Type B pancreatic cell (in vitro differentiated cells): ENCODE measurements at places on chromosomes 2 and 18.
A peak's percentile ranks its signal among the peaks of the same experiment; 100 is the strongest.

GRCh38 chr2:79191081-79191480 is 31.5 kb upstream of the REG3A start:
- DNase-seq: no peak

GRCh38 chr2:234931371-234931770 is 20.4 kb upstream of the SH3BP4 start:
- no peak for DNase-seq

GRCh38 chr2:74152954-74153353 is 5.2 kb upstream of the BOLA3 start:
- DNase-seq: no peak

GRCh38 chr2:172427990-172428831 is 825 bp downstream of the ITGA6 start:
- DNase-seq: peak; percentile 70

GRCh38 chr18:34818064-34818463 is 108.0 kb downstream of the DTNA start:
- DNase-seq: no peak

DNA sequence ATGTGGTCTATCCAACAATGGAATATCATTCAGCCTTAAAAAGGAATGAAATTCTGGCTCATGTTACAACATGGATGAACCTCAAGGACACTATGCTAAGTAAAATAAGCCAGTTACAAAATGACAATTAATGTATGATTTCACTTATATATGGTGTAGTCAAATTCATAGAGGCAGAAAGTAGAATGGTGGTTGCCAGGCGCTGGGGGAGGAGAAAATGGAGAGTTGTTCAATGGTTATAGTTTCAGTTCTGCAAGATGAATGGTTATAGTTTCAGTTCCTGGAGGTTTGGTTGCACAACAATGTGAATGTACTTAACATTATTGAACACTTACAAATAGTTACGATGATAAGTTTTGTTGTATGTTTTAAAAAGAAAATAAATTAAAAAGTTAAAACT is 79.2 kb upstream of the IL1R2 start:
- DNase-seq: no peak

- no peak for DNase-seq
Measured at GRCh38 chr2:241974851-241975592, 105.5 kb downstream of the RTP5 start.

DNA sequence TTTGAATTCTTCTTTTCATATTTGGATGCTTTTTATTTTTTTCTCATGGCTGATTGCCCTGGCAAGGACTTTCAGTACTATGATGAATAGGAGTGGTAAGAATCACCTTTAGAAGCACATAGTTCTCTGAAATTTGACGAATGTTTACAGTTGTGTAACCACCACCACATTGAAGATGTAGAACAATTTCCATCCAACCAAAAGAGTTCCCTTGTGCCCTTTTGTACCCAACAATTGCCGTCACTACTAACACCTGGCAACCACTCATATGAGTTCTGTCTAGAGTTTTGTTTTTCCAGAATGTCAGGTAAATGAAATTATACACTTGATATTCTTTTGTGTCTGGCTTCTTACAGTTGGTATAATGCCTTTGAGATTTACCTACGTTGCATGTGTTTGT is 28.7 kb upstream of the SLC16A14 start:
- no peak for DNase-seq

DNA sequence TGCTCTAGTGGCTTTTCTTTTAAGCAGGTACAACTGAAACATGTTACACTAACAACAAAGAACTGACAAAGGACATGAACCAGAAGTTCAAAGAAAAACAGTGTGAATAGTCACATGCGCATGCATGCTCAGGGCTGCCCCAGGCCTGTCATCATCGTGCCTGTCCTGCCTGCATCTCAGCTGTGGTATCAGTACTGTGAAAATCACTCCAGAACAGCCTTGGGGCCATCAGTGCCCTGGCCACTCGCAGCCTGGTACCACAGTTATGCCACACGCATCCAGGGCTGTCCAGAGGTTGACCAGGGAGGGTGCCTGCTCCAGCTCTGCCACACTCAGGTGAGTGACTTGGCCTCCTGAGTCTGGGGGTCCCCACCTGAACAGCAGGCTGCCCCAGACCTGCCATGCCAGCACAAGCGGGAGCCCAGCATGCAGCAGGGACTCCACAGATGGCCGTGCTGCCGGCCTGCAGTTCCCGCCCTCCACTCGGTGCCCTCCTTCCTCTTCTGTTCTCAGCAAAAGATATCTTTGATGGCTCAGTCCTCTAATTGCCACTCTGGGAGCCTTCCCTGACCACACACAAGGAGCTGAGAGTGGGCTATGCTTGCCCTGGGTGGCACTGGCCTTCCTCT is 12.3 kb downstream of the LIMS2 start:
- no peak for DNase-seq

- DNase-seq: no peak
Measured at GRCh38 chr2:105779394-105779793, 34.7 kb downstream of the NCK2 start.

- no peak for DNase-seq
Measured at GRCh38 chr2:240462073-240462706, 26.7 kb downstream of the GPC1 start.

- DNase-seq: no peak
Measured at GRCh38 chr2:111954602-111955332, 56.4 kb downstream of the MERTK start.

GRCh38 chr2:42429352-42429751 is 64.4 kb downstream of the KCNG3 start:
- no peak for DNase-seq

DNA sequence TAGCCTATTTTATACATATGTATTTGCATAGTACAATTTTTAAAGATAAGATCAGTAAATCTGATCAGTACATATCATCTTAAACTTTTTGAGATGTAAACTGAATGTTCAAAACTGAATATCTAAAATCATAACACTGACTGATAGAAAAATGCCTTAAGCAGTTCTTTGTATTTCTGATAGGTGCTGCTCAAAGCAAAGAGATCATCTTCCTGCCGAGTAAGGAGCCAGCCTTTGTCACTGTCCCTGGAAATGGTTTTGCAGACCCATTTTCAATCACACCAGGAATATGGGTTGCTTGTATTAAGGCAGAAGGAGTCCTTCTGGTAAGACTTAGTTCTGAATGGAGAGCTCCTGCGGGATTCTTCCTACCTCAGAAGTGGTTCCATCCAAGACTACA is 135.0 kb downstream of the LAMA3 start:
- DNase-seq: no peak

- no peak for DNase-seq
Measured at GRCh38 chr2:40554665-40555294, 102.9 kb upstream of the SLC8A1 start.

- DNase-seq: no peak
Measured at GRCh38 chr2:167005096-167005495, 116.8 kb downstream of the XIRP2 start.

DNA sequence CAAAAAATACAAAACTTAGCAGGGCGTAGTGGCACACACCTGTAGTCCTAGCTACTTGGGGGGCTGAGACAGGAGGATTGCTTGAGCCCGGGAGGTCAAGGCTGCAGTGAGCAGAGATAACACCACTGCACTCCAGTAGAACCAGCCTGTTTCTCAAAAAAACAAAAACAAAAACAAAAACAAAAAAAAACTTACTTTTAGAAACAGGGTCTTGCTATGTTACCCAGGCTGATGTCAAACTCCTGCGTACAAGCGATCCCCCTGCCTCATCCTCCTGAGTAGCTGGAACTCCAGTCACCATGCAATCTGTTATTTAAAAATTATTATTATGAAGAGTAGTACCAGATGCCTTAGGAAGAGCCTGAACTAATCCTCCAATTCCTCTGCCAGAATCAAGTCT is 35.0 kb upstream of the GLI2 start:
- DNase-seq: no peak

GRCh38 chr2:175234153-175234552 is 52.6 kb upstream of the ATP5MC3 start:
- DNase-seq: no peak

DNA sequence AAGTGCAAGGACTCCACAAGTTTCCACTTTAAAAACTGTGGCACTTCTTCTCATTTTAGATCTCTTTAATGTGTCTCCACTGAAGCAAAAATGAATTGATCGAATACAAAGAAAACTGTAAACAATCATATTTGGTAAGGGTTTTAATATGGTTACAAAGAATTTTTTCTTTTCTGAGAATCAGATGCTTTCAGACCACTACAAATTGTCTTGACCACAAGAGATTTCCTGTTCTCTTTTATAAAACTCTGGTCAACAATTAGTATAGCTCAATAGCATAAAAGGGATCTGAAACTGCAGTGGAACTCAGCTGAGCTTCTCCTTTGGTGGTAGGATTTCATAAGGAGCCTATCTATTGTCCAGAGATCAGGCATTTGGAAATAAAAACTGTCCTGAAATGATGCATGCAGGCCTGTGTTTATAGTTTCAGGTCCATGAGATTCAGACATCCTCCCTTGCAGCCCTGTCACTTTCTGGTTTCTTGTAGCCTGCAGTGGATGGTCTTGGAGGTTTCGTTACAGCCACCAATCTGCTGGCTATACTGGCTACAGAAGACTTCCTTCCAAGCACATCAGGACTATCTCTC is 120.0 kb downstream of the DOCK10 start:
- DNase-seq: no peak

- no peak for DNase-seq
Measured at GRCh38 chr2:234437642-234438304, 59.1 kb downstream of the ARL4C start.

DNA sequence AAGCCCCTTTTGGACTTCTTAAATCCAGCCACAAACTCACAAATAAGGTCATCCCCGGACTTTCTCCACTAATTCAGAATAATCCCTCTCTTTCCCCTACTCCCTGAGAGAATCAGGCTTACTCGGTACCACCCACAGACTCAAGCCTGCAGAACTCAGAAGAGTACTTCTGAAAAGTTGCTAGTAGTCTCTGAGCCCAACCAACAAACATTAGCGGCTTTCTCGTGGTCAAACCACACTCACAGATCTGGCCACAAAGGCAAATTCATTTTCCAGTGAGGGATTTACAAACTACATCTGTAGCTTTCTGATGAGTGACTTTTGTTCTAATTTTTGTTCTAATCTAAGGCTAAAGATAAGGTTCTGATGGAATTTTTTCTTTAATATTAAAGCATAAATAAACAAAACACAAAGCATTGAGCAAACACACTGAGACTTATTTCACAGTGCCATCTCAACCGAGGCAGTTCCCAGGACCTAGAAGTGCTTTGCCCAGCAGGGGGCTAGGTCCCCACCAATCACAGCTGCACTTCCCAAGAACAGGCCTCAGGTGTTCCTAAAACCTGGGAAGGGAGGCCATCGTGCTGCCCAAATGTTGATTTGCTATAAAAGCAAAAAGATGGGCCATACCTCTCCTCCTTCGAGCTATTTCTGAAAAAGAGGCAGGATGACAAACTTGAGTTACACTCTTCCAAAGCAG is 110.7 kb downstream of the COLEC12 start:
- no peak for DNase-seq

DNA sequence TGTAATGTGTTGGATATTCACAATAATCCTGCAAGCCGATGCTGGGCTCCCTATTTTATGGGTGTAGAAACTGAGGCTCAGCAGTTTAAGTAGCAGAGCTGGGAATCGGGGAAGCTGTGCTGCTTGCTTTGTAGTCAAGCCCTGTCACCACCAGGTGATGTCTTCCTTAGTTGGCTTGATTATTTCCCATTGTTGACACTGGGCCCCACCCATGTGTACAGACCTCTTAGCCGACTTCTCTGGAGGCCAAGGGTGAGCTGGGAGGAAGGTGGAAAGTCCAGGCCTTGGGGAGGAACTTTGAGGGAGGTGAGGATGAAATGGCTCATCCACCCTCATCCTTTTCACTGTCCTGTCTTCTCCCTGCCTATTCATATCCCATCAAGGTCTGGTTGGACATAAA is 60.0 kb downstream of the CAPN13 start:
- DNase-seq: no peak

GRCh38 chr2:189104934-189105333 is 74.6 kb downstream of the COL5A2 start:
- DNase-seq: no peak

- DNase-seq: no peak
Measured at GRCh38 chr2:99488539-99489062, 1.2 kb downstream of the REV1 start.

DNA sequence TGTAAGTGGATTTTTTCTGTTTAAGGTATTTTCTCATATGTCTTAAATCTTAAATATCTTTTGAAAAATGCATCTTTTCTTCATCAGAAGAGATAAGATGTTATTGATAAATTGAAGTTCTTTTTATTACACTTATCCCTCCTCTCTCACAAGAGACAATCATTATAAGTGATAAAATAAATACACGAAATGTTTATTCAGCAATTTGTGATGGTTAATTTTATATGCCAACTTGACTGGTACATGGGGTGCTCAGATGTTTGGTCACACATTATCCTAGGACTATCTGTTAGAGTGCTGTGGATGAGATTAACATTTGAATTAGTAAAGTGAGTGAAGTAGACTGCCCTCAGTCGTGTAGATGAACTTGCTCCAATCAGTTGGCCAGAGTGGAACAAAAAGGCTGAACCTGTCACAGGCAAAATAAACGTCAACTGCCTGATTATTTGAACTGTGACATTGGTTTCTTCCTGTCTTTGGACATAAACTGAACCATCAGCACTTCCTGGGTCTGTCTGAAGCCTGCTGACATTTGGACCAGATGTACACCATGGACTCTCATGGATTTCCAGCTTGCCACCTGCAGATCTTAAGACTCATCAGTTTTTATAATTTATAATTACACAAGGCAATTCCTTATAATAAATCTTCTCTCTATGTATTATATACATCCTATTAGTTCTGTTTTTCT is 1126.7 kb downstream of the LRP1B start:
- no peak for DNase-seq

- DNase-seq: no peak
Measured at GRCh38 chr18:37568671-37569070, 3.1 kb upstream of the CELF4 start.

GRCh38 chr18:12686100-12686499 is 16.4 kb downstream of the CEP76 start:
- DNase-seq: no peak

DNA sequence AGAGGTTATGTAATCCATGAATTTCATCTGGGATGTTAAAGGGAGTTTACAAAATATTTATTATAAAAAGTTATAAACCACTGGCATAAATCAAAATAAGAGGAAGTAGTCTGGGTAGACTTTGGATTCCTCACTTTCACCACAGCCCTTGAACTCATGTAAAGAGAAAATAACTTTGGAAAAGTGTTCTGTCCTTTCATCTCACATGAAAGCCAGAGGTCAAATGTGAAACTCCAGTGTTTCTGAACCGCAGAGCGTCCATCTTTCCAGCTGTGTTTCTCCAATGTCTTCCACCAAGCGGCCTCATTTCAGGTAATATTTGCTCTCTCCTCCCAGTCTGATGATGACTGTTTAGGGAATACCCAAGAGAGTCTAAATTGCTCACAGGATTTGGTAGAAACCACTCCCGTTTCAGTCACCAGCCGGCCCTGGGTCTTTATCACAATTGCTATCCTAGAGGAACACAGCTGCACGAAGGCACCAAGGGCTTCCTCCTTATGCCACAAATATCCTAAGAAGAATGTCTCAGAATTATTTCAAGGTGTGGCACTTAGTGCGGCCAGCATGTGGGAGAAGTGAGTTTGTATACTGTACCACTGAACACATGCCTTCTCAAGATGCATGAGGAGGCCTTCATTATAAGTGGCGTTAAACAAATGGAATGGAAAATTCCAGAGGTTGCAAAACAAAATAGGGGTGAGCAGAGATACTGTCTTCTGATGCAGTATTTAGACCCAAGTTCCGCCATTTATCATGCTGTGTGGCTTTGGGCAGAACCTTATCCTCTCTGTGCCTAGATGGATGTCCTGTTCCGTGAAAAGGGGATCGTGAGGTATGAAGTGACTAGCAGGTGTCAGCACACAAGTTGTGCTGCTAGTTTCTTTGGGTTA is 63.8 kb downstream of the ACTR2 start:
- DNase-seq: no peak
